ENCODE measurements at places on chromosomes 1 and 21.

DNA sequence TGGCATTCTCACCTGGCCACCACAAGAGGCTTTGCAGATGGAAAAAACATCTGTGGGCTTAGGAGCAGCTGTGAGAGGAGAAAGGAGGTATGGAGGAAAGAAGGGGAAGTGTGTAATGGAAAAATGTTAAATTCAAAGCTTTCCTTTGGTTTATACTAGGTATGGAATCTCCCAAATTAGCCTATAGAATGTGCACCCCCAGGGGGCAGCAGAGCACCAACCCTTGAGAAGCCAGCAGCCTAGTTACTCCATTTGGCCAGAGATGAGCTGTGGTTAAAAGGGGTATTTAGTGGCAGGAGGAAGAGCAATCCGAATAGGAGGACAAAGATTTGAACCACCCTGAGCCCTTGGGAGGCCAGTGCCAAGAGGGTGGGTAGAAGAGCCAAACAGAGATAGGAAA lies 97.5 kb upstream of the CTTNBP2NL start:
- H3K27me3 ChIP-seq: peaks cover 6% of the 10 kb centered on the region
- no peak overlapping the region for H3K27ac ChIP-seq
- H3K36me3 ChIP-seq: no peaks in the 10 kb centered on the region
- H3K4me1 ChIP-seq: peaks cover 3% of the 10 kb centered on the region

GRCh38 chr1:186519982-186520381 lies 59.1 kb upstream of the PDC start:
- no peaks in the 10 kb centered on the region for H3K4me1 ChIP-seq
- DNase-seq: no peak
- H3K27ac ChIP-seq: no peak overlapping the region
- no peaks in the 10 kb centered on the region for H3K27me3 ChIP-seq

- H3K27ac ChIP-seq: no peak overlapping the region
- no peak for DNase-seq
- H3K27me3 ChIP-seq: no peaks in the 10 kb centered on the region
- H3K36me3 ChIP-seq: peaks cover 5% of the 10 kb centered on the region
Observed at GRCh38 chr21:31124010-31124409, 85.7 kb upstream of the KRTAP19-8 start.

DNA sequence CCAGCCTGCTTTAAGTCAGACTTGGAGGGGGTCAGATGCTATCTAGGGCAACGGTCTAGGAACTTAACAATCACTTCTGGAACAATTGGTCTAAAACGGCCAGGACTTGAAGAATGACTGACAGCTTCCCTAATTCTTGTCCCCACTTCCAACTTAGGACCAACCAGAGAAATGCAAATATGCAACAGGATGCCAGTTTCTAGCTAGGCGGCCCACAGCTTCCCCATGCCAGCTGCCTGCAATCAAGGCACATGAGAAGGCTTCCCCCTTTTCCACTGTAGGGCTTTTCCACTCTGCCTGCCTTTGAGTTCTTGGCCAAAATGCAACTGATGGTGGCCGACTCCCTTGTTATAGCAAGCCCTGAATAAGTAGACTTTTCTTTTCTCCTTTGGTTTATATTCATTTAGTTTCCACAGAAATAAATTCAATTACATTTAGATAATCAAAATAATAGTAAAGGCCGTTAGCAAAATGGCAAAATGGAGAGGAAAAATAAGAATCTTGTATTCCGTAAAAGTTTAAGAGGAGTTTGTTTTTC lies 80.9 kb downstream of the BACH1 start:
- H3K4me3 ChIP-seq: no peak overlapping the region
- H3K27me3 ChIP-seq: no peaks in the 10 kb centered on the region
- H3K36me3 ChIP-seq: no peaks in the 10 kb centered on the region
- H3K4me1 ChIP-seq: no peaks in the 10 kb centered on the region
- no peak overlapping the region for H3K27ac ChIP-seq

- peaks cover 18% of the 10 kb centered on the region for H3K4me1 ChIP-seq
- no peak overlapping the region for H3K4me3 ChIP-seq
- peaks cover 96% of the 10 kb centered on the region for H3K36me3 ChIP-seq
- DNase-seq: no peak
- no peaks in the 10 kb centered on the region for H3K27me3 ChIP-seq
- no peak overlapping the region for H3K27ac ChIP-seq
Observed at GRCh38 chr1:201146626-201147390, 7.5 kb downstream of the TMEM9 start.

- H3K36me3 ChIP-seq: peaks cover 7% of the 10 kb centered on the region
- peak; percentile 53 for DNase-seq
- no peak overlapping the region for H3K4me3 ChIP-seq
- peaks cover 33% of the 10 kb centered on the region for H3K4me1 ChIP-seq
Observed at GRCh38 chr1:31745946-31746670, 18.0 kb downstream of the ADGRB2 start.

- no peaks in the 10 kb centered on the region for H3K4me1 ChIP-seq
- no peak overlapping the region for H3K4me3 ChIP-seq
- H3K36me3 ChIP-seq: no peaks in the 10 kb centered on the region
Observed at GRCh38 chr1:117346206-117346928, 20.9 kb upstream of the MAN1A2 start.
